ENCODE measurements at places on chromosomes 1 and 21.

GRCh38 chr1:56033321-56034037 lies 545.9 kb downstream of the PLPP3 start:
- H3K27ac ChIP-seq = no peak overlapping the region
- no peaks in the 10 kb centered on the region for H3K4me1 ChIP-seq
- DNase-seq = no peak
- H3K4me3 ChIP-seq = no peak overlapping the region
- no peaks in the 10 kb centered on the region for H3K27me3 ChIP-seq

GRCh38 chr1:38953433-38953860 lies 11.8 kb upstream of the RHBDL2 start:
- no peaks in the 10 kb centered on the region for H3K27me3 ChIP-seq
- no peaks in the 10 kb centered on the region for H3K36me3 ChIP-seq
- peak; percentile 64 for DNase-seq
- no peak overlapping the region for H3K4me3 ChIP-seq
- no peak overlapping the region for H3K27ac ChIP-seq
- H3K4me1 ChIP-seq = no peaks in the 10 kb centered on the region

DNA sequence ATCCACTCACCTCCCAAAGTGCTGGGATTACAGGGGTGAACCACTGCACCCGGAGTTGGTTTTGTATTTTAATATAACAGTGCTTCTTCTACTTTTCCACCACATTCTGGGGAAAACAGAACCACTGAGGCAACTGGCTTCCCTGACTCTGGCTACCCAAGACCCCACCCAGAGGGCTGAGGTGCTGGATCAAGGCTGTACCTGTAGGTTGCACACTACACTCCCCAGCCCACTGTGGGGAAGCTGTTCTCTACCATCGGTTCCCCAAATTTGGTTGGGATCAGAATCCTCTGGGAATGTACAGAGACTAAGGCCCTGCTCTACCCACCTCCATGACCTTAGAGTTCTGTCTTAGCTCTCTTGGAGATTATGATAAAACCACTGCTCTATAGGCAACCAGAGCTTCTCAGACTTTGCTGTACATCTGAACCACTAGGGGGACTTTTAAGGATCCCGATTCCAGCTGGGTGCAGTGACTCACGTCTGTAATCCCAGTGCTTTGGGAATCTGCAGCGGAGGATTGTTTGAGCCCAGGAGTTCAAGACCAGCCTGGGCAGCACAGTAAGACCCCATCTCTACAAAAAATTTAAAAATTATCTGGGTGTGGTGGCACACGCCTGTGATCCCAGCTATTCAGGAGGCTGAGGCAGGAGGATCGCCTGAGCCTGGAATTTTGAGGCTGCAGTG lies 51.6 kb downstream of the GNG4 start:
- DNase-seq = peak; percentile 60
- H3K36me3 ChIP-seq = no peaks in the 10 kb centered on the region
- H3K4me1 ChIP-seq = no peaks in the 10 kb centered on the region
- no peak overlapping the region for H3K4me3 ChIP-seq
- H3K27me3 ChIP-seq = no peaks in the 10 kb centered on the region
- H3K27ac ChIP-seq = no peak overlapping the region

- H3K36me3 ChIP-seq = peaks cover 43% of the 10 kb centered on the region
- H3K4me3 ChIP-seq = no peak overlapping the region
- no peak overlapping the region for H3K27ac ChIP-seq
- no peaks in the 10 kb centered on the region for H3K27me3 ChIP-seq
- H3K4me1 ChIP-seq = no peaks in the 10 kb centered on the region
- no peak for DNase-seq
Measured at GRCh38 chr1:25456502-25456901, 25.8 kb downstream of the MACO1 start.

DNA sequence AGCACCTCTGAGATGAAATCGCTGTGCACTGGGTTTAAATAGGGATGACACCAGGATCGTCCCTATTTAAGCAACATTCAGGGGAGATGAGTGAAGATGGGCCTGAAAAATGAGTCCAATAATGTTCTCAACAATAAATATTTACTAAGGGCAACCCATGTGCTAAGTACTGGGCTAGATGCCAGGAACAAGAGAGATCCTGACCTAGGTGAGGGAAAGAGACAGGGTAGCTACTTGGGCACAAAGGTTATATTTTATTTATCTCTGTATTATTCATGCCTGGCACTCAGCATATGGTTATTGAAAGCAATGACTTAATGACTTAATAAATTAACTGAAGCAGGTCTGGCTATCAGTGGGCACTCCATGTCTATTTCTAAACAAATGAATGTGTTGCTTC lies 27.4 kb upstream of the AVPR1B start:
- H3K4me3 ChIP-seq = no peak overlapping the region
- no peaks in the 10 kb centered on the region for H3K4me1 ChIP-seq
- no peak for DNase-seq

GRCh38 chr1:212045981-212046380 lies 10.4 kb downstream of the DTL start:
- H3K4me3 ChIP-seq = no peak overlapping the region
- no peak for DNase-seq
- no peaks in the 10 kb centered on the region for H3K4me1 ChIP-seq
- H3K27ac ChIP-seq = no peak overlapping the region
- no peaks in the 10 kb centered on the region for H3K27me3 ChIP-seq

DNA sequence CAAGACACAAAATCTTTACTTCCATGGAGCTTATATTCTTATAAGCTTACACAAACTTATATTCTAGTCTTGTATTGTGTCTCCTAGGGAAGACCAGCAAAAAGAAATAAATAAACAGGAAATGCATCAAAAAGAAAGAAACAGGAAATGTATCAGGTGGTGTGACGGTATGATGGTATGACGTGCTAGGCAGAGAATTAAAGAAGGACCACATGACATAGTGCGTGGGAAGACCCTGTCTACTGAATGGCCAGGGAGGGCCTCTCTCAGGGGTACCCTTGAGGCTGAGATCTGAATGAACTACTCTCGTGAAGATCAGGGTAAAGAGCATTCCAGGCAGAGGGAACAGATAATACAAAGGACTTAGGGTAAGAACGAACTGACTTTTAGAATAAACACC lies 15.6 kb upstream of the WDR26 start:
- no peaks in the 10 kb centered on the region for H3K36me3 ChIP-seq
- H3K27ac ChIP-seq = no peak overlapping the region
- no peaks in the 10 kb centered on the region for H3K4me1 ChIP-seq
- no peaks in the 10 kb centered on the region for H3K27me3 ChIP-seq

DNA sequence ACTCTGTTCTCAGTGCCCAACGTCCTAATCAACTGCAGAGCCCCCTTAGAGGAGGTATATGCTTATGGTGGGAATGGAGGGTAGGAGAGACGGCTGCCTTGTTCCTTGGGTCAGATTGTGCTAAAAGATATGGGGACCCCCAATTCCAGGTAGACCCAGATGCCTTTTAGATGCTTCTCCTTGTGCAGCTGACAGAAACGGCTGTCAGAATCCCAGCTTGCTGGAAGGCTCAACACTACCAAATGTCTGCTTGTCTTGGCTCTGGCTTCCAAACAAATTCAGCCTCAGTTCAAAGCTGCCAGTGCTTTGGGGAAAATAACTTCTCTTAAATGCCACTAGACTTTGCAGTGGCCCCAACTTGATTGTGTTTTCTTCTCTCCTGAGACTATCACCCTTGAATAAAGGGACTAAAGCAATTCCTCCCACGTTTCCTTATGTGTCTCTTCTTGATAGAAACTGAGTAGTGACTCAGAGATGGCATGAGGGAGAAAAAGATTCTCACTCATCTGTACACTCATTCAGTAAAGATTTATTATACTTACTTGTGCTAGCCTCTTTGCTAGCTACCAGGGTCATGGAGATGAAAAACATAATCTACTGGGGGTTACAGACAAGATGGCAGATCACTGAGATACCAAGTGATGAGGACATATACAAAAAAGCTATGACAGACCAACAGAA lies 3.4 kb upstream of the RNF19B start:
- H3K4me3 ChIP-seq = no peak overlapping the region
- H3K27ac ChIP-seq = no peak overlapping the region
- H3K4me1 ChIP-seq = no peaks in the 10 kb centered on the region
- H3K27me3 ChIP-seq = peaks cover 43% of the 10 kb centered on the region
- DNase-seq = no peak
- no peaks in the 10 kb centered on the region for H3K36me3 ChIP-seq

DNA sequence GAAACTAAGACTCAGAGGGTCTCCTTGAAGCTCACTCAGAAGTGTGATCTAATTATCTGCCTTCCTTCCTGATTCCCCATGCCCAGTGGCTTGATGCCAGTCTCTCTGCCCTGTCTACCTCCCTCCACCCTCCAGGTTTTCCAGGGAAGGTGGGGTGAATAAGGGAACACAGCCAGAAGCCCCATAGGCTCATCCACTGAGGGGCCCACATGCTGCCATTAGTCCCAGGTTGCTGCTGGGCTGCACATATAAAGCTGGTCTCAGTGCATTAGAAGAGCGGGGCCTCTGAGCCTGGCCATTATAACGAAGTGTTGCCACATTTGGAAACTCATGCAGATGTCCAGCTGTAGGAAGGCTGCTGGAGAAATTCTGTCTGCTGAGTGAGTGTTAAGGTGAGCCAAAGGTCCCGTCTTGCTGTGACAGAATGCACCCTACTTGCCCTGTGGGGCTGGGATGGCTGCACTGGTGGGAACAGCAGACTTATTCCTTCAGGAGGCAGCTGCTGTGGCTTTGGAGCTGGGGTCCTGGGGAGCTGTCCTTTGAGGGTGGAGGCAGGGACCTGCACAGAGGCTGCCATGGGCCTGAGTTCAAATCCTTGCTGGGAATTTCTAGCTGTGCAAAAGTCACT lies 2.9 kb downstream of the ADORA1 start:
- peaks cover 11% of the 10 kb centered on the region for H3K4me1 ChIP-seq
- no peaks in the 10 kb centered on the region for H3K36me3 ChIP-seq
- no peak overlapping the region for H3K4me3 ChIP-seq
- no peaks in the 10 kb centered on the region for H3K27me3 ChIP-seq
- DNase-seq = peak; percentile 28

DNA sequence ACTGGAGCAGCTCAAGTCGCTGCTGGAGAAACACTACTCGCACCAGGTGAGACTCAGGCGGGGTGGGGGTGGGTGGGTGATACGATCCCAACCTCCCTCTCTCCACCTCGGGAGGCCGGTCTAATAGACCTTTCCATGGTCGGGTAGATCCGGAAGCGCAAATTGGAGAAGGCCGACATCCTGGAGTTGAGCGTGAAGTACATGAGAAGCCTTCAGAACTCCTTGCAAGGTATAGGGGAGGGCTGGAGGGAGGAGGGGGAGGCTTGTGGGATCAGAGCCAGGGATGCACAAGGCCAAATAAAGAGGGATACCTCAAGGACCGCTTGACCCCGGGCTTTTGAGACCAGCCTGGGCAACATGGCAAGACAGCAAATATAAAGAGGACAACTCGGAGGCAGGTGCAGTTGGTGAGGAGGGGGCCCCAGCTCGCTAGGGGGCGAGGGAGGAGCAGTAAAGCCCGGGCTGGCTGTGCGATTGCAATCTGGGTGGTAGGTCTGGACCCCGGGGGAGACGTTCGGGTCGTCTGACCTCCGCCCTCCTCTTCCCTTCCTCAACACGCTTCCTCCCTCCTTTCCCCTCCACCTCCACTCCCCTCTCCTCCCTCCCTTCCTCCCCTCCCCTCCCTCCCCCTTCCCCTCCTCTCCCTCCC lies 546 bp downstream of the HES3 start:
- peaks cover 3% of the 10 kb centered on the region for H3K4me1 ChIP-seq
- DNase-seq = no peak
- peaks cover 93% of the 10 kb centered on the region for H3K27me3 ChIP-seq

DNA sequence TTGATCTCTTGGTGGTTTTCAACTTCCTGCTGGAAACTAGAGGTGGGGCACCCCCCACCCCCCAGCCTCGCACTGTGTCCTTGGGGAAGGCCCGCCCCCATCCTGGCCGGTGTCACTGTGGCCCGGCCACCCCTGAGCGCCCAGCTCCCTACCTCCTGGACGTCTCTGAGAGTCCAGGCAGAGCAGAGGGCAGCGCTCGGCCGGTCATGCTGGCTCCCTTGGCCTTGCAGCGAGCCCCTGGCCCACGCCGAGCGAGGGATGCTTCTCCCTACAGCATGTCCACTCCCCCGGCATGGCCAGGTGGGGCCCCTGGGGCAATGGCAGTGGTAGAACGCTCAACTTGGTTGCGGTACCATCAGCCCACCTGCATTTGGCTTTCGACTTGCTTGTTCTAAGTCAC lies 28.7 kb upstream of the TRAPPC10 start:
- no peak overlapping the region for H3K4me3 ChIP-seq
- no peaks in the 10 kb centered on the region for H3K27me3 ChIP-seq
- H3K36me3 ChIP-seq = peaks cover 12% of the 10 kb centered on the region
- DNase-seq = no peak
- no peak overlapping the region for H3K27ac ChIP-seq

GRCh38 chr1:209404577-209404976 lies 178.9 kb upstream of the CAMK1G start:
- peaks cover 2% of the 10 kb centered on the region for H3K4me1 ChIP-seq
- H3K36me3 ChIP-seq = no peaks in the 10 kb centered on the region
- H3K27me3 ChIP-seq = no peaks in the 10 kb centered on the region
- H3K27ac ChIP-seq = no peak overlapping the region
- H3K4me3 ChIP-seq = no peak overlapping the region

- DNase-seq = no peak
- no peaks in the 10 kb centered on the region for H3K4me1 ChIP-seq
- H3K4me3 ChIP-seq = no peak overlapping the region
- no peaks in the 10 kb centered on the region for H3K36me3 ChIP-seq
Measured at GRCh38 chr1:152902636-152903035, 5.7 kb upstream of the IVL start.

GRCh38 chr1:93720956-93721626 lies 39.5 kb upstream of the BCAR3 start:
- H3K4me1 ChIP-seq = peaks cover 25% of the 10 kb centered on the region
- peak overlapping the region; percentile 97 for H3K27ac ChIP-seq
- no peak for DNase-seq
- H3K36me3 ChIP-seq = no peaks in the 10 kb centered on the region
- H3K4me3 ChIP-seq = no peak overlapping the region

DNA sequence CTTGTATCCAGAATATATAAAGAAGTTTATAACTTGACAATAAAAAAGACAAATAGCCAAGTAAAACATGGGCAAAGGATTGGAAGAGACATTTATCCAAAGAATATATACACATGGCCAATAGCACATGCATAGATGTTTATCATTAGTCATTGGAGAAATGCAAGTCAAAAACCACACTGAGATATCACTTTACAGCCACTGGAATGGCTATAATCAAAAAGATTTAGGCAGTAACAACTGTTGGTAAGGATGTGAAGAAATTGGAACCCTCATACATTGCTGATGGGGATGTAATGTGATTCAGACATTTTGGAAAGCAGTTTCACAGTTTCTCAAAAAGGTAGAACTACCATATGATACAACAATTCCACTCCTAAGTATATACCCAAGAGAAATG lies 51.1 kb downstream of the SLC44A5 start:
- H3K4me1 ChIP-seq = no peaks in the 10 kb centered on the region
- DNase-seq = no peak
- no peaks in the 10 kb centered on the region for H3K36me3 ChIP-seq
- H3K27ac ChIP-seq = no peak overlapping the region
- no peak overlapping the region for H3K4me3 ChIP-seq
- H3K27me3 ChIP-seq = no peaks in the 10 kb centered on the region

GRCh38 chr1:107135463-107135862 lies 5.4 kb upstream of the NTNG1 start:
- H3K4me3 ChIP-seq = no peak overlapping the region
- H3K4me1 ChIP-seq = no peaks in the 10 kb centered on the region
- no peaks in the 10 kb centered on the region for H3K36me3 ChIP-seq

All from endodermal cell (in vitro differentiated cells).